Cardiac fibroblast (primary cell): ENCODE measurements at places on chromosomes 6 and 20.

GRCh38 chr6:125211352-125211751, 57.8 kb downstream of the TPD52L1 start:
- no peak for DNase-seq

GRCh38 chr6:53623497-53623896, 42.1 kb downstream of the KLHL31 start:
- peak; percentile 67 for DNase-seq

DNA sequence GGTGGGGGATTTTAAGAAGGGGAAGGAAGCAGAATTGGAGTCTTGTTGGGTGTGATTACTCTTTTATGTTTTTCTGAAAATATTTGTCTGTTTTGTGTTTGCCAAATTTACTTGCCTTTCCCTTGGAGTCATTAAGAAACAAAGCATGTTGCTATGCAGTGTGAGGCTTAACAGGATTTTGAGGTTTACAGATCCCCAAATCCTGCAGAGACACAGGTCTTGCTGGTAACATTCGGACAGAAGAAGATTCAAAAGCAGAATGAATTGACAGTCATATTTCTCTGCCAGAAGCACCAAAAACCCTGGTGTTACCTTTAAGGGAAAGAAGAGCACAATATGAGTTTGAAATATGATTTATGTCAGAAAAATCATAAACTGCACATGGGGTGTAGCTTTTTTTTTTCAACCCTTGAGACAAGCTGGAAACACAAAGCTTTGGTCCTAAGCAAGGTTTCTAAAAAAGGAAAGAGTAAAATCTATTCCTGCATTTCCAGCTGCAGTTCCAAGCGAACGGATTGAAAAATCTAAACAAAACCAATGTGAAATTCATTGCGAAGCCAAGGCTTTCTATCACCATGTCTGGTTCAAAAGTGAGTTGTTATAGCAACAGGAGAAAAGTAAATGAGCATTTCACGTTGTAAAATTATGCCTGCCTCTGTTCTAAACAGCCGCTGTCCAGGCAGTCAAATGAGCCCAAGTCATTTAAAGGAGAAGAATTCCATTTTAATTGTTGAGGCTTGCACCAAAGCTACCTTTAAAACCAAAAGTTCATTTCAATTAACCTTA, 358.9 kb upstream of the SASH1 start:
- DNase-seq = no peak

GRCh38 chr6:158517581-158517980, 42.3 kb upstream of the TMEM181 start:
- DNase-seq = no peak

- no peak for DNase-seq
Measured at GRCh38 chr20:51666126-51666525, 102.1 kb downstream of the ATP9A start.

DNA sequence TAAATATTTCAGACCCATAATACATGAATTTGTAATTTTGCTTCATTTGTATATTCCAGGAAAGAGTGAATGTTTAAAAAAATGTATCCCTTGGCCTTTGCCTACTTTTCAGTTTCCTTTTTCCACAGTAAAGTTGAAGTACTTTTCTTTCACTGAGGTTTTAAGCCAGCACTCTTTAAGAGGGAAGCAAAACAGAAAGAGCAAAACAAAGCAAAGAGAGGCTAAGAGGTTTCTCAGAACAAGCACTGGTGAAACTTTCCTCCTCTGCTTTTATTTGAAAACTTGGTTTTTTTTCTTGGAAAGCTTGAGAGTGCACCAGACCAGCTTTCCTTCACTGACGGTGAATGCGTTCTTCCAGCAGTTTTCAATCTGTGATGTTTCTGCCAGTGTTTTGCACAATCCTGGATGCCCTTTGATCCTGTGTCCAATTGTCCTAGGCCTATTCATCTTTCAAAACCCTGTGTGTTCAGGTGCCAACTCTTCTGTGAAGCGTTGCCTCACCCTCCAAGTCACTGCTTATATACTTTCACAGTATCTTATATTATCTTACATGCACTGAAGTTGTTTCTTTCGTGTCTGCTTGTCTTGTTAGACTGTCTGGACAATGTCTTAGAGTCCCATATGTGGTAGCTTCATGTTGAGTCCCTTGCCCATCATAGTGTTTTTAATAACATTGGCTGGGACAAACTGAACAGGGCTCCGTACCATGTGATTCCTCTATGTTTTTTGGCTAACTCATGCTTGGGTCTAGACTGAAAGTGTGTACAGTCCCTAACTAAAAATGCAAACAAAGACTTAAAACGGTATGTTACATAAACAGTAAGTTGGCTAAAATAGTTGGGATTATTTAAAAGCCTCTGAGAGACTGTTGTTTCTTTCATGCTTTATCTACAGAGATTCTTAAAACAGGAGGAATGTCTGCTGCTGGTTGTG, 1.9 kb downstream of the RNF217 start:
- DNase-seq = peak; percentile 79

- DNase-seq = no peak
Measured at GRCh38 chr20:59459586-59459985, 144.8 kb upstream of the PHACTR3 start.

GRCh38 chr6:85775883-85776282, 133.2 kb upstream of the SYNCRIP start:
- no peak for DNase-seq

- no peak for DNase-seq
Measured at GRCh38 chr6:22326500-22326899, 29.7 kb upstream of the PRL start.

DNA sequence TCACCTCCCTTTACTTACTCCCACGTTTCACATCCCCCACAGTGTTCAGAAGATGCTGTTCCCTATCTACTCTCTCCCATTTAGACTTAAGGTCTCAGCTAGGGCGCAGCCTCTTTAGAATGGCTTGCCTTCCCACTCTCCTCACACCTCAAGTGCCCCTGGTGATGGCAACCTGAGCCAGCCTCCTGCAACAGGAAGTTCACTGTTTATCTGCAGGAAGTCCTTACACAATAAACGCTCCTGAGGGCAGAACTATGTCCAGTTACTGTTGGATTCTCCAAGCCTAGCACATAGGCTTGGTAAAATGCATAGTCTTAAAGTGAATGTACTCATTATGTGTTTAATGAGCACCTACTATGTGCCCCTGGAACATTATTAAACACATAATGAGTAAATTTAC, 21.9 kb upstream of the RAB22A start:
- DNase-seq = peak; percentile 9

DNA sequence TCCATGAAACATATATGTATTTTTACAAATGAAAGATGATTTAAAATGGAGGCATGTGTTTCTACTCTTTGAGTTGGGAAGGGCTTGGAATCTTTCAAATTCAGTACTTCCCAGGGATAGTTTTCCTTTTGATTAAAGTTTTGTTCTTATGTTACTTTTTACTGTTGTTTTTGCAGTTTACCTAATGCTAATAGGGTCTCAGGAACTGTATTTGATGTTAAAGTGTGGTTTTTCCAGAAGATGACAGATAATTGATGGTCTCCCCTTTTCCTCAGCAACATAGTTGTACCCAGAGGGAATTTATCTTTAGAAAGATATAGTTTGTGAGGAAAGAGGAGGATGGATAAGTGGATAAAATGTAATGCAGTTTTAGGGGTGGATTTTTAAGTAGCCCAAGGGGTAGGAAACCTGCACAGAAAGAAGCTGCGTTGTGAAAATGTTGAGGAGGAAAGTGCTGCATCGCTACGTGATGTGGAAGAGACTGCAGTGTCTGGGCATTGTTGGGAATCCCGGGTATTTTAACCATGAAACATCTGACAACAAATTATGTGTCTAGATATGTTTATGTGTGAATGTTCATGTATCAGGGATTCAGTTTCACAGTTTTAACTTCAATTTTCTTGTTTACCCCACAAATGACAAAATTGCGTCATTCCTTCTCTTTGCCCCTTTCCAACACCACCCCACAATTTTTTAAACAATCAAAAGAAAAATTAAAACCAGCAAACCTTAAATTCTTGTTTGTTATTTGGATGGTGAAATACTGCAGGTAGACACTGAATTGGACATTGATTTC, 42.3 kb downstream of the GNAS start:
- no peak for DNase-seq

DNA sequence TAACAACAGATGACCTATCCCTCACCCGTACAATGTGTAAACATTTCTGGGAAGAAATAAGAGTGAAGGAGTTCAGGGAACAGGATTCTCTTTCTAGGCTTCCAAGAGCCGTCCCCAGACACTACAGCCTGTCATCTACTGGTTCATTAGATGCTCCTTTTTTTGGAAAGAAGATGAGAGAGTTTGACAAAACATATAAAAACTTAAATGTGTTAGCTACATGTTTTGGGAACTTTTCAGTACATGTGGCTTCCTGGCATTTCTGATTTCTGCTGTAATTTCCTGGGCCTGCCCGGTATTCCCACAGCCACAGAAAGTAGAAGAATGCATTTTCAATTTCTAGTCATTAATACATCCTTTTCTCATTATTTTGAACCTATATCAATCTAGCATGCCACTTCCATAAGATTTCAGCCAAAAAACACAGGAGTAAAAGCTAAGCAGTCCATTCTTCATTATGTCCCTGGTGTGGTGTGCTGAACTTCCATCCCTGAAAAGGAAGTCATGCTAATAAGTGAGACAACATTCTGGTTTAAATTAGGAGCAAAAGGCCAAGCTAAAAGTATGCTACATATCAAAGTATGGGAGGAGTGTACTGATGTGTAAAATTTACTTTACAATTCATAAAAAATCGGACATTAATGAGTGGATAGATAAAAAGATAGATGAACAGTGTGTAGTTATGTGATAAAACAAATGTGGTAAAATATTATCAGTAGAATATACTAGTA, 198.2 kb downstream of the WDR27 start:
- DNase-seq = no peak

DNA sequence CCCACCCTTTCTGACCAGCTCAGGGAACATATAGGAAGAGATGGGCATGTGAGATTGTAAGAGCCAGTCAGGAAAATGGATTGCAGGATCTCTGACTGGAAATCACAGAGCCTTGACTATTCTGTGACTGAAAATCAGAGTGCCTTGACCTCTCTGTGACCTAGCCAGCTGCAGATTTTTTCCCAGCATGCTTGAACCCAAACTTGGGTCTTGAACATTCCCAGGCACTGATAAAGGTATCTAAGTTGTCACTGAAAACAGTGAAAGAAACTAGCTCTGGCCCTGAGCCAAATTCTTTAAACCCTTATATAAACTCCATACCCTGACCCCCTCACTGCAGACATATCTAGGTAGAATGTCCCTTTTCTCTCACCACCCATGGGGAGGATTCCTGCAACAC, 2.3 kb upstream of the ZNF165 start:
- no peak for DNase-seq

GRCh38 chr6:157405986-157406385, 25.0 kb downstream of the ZDHHC14 start:
- peak; percentile 69 for DNase-seq

GRCh38 chr6:96925290-96925687, 761 bp downstream of the KLHL32 start:
- DNase-seq = no peak

DNA sequence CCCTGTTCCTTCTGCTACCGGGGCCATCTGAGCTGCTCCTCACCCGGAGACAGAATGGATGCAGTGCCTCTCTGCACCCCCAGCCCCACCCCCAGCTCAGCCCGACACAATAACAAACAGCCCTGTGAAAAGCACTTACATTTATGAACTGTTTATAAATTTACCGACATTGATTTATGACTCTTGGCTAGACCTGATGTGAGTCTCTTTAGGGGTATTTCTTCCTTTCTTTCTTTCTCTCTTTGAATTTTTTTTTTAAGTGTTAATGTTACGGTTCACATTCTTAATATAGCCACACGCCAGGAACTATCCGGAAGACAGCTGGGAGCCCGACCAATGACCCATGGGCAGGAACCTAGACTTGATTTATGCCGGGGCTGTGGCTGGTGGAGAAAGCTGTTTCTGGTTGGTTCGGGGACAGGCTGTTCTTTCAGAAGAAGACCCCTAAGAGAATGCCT, 266.3 kb downstream of the CDC5L start:
- no peak for DNase-seq

DNA sequence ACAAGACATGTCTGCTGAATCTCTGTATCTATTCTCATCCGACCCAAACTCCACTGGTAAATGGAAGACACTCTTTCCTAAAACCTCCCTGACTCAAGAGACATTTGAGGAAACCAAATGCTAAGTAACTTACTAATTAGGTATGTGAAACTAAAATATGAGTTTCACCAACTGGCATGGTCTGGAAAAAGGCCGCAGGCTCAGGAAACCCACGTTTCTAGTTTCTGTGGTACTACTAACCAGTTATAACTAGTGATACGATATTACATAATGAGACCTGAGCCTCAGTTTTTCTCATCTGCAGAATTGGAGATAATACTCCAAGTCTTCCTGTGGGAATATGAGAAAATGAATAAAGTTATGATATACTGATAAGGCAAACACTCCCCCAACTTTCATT, 39.9 kb downstream of the ZNF391 start:
- DNase-seq = no peak

- DNase-seq = no peak
Measured at GRCh38 chr20:46720019-46720418, 10.6 kb downstream of the SLC2A10 start.

DNA sequence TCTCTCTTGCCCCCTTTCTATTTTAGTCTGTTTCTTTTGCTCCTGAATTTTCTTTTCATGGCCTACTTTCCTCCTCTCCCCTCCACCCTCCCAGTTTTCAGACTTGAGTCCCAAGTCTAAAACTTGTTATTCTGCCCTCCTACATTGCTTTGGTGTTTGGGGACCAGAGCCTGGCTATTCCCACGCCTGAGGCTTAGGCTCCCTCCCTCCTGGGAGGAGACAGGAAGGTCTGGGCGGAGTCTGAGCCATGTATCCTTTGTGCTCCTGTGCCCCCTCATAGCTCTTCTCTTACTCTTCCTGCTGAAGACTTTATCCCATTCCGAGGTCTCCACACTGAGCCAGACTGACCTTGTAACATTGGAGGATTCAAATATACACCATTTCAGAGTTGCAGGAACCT, 69.5 kb downstream of the DAAM2 start:
- no peak for DNase-seq

DNA sequence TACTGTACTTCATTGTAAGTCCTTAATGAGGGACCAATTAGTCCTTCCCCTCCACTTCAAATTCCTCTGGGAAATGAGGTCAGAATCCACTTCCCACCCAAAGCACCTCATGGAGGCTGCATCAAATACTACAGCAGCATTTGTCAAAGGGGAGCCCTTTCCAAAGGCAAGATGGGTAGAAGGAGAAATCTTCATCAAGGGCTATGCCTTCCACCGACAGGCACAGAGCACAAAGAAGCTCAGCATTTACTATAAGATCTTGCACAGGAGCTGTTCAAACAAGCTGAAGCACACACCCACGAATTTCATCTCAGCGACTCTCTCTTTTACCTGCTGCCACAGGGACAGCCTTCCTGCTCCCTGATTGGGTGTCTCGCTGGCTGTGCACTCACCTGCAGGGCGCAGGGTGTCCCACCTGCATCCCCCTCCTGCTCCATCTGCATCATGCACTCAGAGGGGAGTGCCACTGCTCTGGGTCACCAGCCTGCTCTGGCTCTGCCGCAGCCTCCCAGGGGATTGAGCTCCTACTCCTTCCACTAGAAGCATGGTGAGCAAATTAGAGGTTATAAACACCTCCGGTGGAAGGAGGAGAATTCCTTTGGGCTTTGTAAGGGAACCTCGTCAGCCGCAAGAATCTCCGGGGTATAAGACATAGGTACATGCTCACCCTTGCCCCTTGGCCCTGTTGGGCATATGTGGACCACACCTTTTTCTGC, 164.5 kb downstream of the ATXN1 start:
- DNase-seq = no peak
